ENCODE measurements at places on chromosomes 5 and 9.

- DNase-seq, result no peak
Measured at GRCh38 chr5:110086658-110087388, 397.1 kb downstream of the MAN2A1 start.

- no peak for DNase-seq
Measured at GRCh38 chr5:175920231-175920811, 47.8 kb downstream of the THOC3 start.

DNA sequence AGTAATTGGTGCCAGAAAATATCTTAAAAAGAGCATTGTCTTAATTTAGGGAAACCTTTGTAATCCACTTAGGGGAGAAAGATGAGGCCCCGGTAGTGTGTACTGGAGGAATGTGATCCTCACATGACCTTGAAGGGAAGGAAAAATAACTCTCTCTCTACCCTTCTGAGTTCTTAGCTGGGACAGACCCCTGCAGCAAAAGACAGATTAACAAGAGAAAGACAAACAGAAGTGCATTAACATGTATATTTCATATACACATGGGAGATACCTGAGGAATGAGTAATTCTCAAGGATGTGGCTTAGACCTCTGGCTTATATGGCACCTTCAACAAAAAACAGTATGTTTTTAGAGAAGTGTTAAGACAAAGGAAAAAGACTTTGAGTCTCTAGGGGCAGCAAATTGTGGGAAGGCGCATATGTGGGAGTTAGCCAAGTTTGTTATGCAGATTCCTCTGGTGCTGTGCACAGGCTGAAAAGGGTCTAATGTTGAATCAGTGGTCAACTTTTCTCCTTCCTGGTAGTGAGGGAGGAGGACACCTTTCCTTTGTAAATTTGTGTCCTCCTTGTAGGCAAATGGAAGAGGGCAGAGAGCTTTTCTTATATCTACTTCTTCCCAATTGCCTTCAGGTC lies 138.8 kb downstream of the LRRC70 start:
- DNase-seq, result no peak

DNA sequence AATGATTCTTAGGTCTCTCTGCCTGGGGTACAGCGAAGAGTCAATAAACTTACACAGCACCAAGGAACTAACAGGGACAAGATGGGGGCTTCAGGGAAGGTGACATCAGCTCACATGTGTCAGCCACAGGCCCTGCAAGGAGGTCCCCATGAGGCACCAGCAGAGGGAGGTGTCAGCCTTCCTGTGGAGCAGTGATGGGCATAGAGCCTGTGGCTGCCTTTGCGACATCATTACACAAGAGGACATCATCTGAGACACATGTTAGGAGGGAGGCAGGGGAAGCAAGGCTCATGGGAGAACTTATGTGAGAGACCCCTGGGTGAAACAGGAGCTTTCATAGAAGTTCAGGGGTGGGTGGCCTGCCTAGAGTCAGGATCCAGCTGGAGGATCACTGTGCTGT lies 389.6 kb downstream of the SEMA5A start:
- no peak for DNase-seq

GRCh38 chr5:179806250-179807048 lies at the start of gene MGAT4B:
TSS of gene MGAT4B (minus strand) at chr5:179806866. CDS start at chr5:179806583, 283 bp downstream.
- no peak for DNase-seq

DNA sequence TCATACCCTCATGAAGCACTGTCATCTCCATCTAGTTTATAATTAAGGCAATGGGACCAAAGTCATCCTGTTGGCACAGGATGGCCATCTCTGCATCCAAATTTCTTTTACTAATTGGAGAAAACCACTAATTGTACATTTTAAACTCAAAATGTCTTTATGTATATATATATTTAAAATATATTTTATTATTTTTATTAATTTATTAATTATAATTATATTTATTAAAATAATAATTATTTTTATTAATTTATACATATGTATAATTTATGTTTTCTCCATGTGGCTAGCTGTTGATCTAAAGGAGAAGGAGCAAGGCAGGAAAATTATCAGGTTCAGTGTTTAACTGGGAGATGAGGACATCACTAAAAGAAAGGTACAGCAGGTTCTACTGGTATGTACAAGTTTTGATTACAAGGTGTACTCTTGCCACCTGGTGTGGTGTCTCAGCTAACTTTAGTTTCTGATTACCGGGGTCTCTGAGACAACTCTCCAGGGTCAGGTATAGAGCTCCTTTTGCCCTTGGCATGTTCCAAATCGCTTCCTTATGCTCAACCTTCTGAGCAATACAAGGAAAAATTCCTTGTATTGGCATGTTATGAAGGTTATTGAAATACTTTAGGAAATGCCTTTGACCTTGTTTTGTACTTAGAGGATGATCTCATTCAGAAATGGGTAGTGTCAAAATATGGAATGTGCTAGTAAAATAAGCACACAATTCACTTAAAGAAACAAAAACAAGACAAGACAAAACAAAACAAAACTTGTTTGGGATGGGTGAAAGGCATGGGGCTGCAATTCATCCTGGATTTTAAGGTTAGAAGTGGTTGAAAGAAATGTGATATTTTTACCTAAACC lies 79.6 kb downstream of the GHR start:
- DNase-seq, result no peak

DNA sequence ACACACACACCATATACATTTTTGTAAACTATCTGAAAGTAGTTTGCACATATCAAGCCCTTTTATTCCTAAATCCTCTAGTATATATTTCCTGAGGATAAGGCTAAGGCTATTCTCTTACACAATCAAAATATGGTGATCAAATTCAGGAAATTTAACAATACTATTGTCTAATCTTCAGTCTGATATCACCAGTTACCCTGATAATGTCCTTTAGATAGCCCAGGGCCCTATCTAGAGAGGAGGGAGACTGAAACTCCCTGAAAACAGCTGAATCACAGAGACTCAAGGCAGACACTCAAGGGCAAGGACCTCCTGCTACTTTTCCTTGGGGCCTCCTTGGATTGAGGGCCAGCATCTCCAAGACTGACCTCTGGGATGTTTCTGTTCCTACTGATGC lies 30.4 kb downstream of the PTTG1 start:
- DNase-seq, result no peak

DNA sequence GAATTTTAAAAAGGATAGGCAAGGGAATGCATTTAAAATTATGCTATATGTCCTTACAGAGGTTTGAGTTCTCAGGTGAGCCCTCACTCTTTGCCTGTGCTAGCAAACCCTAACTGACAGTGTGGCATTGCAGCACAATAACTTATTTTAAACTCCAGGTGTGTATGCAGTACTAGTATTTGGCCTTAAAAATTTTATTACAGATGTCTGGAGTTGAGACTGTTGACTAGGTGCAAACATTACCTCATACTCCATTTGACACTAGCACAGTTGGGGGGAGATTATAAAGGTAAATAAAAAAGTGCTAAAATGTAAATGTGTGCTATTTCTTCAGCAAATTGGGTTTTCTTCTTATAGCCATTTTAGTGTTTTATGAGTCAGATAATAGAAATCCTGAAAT lies 407.7 kb downstream of the SH3GL2 start:
- no peak for DNase-seq

GRCh38 chr9:15211815-15212495 lies 95.1 kb downstream of the TTC39B start:
- DNase-seq, result no peak

- no peak for DNase-seq
Measured at GRCh38 chr5:65668696-65669095, 43.9 kb downstream of the SHLD3 start.

- no peak for DNase-seq
Measured at GRCh38 chr5:54224103-54224826, 86.1 kb downstream of the ARL15 start.

GRCh38 chr9:114291886-114292590 lies 30.9 kb upstream of the ORM1 start:
- DNase-seq, result no peak

GRCh38 chr9:96344458-96345180 lies 38.9 kb downstream of the SLC35D2 start:
- no peak for DNase-seq

DNA sequence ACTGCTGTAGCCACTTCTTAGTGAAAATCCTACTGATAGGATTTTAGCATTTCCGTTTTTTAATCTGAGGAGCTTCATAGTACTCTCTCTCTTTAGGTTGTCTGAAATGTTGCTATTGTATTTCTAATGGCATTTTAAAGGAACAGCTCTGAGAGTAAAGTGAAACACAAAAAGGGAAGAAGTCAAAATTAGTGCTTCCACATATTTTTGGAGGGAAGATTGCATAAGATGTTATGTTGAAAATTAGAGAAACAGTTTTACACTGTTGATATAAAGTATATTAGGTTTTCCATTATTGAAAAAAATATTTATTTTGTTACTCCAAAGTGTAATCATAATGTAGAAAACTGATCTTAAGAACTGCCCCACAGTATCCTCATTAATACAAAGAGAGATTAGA lies 525.1 kb downstream of the TAF11L14 start:
- no peak for DNase-seq

- DNase-seq, result no peak
Measured at GRCh38 chr5:58998544-58998943, 415.7 kb downstream of the RAB3C start.

DNA sequence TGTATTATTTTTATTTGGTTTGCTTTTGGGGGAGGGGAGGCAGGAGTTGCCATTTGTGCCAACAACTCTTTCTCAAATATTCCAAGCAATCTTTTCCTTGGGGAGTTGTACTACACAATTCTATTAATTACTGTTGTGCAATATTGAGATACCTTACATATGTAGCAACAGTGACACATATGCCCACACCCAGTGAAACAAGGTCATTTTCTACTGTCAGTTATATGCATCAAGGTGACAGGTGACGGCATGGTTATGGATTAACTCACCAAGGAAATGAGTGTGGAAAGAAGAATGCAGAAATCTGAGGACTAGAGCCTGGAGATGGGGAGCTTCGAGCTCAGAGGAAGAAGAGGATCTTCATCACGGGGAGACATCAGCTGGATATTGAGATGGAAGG lies 17.9 kb upstream of the MSMP start:
- no peak for DNase-seq

GRCh38 chr9:4258320-4259090 lies 41.4 kb downstream of the GLIS3 start:
- no peak for DNase-seq

- DNase-seq, result no peak
Measured at GRCh38 chr9:100052375-100052774, 46.4 kb downstream of the ERP44 start.

DNA sequence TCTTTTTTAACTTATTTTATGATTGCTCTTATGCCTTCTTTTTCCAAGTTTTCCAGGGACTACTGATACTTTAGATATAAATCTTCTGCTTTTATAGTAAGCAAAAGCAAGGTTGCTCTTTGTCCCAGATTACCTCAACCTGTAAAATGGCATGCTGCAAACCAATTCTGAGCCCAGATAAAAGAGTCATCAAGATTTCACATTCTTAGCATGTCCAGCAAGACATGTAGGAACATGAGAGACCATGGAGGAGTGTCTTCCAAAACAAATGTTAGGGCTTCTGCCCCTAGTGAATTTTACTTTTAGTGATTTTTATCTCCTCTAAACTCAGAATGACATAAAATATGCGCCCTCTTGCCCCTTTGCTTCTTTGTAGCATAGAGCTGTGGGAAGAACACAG lies 7.0 kb upstream of the CDC20B start:
- DNase-seq, result no peak

Measured in NCI-H1417 treated with DMSO at 0.1 percent for 48 hours (cell line).